Placental pericyte (primary cell): ENCODE measurements at places on chromosomes 16 and 17. TPM values are rescaled to one million over a fixed set of nuclear protein-coding genes. Genes with fewer than 3 reads are reported as not detected.

Gene RRAD
- total RNA-seq, result 11.0 and 25.8 TPM in 2 replicates

Gene TSPAN10
- total RNA-seq, result 1.4 and 12.0 TPM in 2 replicates

Gene CDIPT
- total RNA-seq, result 89.6 and 117 TPM in 2 replicates

Gene PTX4
- total RNA-seq, result 0.29 TPM in 1 of 2 replicates, not detected in the other

Gene KIF2B
- not detected in 2 replicates for total RNA-seq

Gene RBFOX1
- total RNA-seq, result not detected in 2 replicates

Gene QPRT
- total RNA-seq, result 25.5 and 137 TPM in 2 replicates

Gene MAPT
- total RNA-seq, result under 0.01 and 0.29 TPM in 2 replicates

Gene KRTAP4-9
- total RNA-seq, result not detected in 2 replicates

Gene SPIRE2
- 3.0 and 7.0 TPM in 2 replicates for total RNA-seq

Gene PMP22
- 7.0 and 17.8 TPM in 2 replicates for total RNA-seq

Gene SEC14L5
- not detected in 2 replicates for total RNA-seq

Gene CFAP119
- total RNA-seq, result 2.2 and 4.9 TPM in 2 replicates

Gene PRSS53
- 0.88 and 2.0 TPM in 2 replicates for total RNA-seq

Gene TLCD1
- total RNA-seq, result 4.2 TPM in 2 replicates

Gene CES5A
- not detected in 2 replicates for total RNA-seq

Gene MRPL28
- 76.4 and 85.0 TPM in 2 replicates for total RNA-seq
